NCI-H187 (cell line): ENCODE measurements at places on chromosomes 4 and X.

- no peak for DNase-seq
These were observed 404.6 kb upstream of the FAT1 start for GRCh38 chr4:187128222-187128621.

DNA sequence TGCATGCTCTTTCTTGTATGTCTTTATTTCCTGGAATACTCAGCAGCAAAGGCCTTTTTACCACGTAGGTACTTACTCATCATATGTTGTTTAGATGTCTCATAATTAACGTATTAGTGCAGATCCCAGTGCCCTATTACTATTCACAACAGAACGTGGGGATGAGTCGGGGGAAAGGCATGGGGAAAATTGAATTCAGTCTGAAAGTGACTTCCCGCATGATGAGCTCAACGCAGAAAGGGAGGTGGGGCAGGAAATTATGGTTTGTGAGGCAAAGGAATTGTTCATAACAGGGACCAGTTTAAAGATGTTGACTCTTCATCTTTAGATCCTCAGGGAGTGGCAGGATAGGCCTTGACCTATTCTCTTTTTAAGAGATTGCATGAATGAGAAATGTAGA is 2.0 kb upstream of the TMPRSS11D start:
- DNase-seq = no peak

GRCh38 chr4:81392164-81392563 is 79.5 kb downstream of the RASGEF1B start:
- no peak for DNase-seq

- no peak for DNase-seq
These were observed 236.6 kb upstream of the ANKRD50 start for GRCh38 chr4:124948976-124949597.

DNA sequence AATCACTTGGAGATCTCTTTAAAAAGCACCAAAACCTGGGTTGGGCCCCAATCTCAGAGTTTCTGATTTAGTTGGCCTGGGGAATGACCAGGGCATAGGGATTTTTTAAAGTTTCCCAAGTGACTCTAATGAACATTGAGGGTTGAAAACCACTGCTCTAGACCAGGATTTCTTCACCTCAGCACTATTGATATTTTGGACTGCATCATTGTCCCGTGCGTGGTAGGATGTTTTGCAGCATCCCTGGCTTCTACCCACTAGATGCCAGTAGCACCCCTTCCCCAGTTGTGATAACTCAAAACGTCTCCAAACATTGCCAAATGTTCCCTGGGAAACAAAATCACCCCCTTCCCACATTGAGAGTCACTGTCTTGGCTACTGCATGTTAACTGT is 61.8 kb downstream of the ATXN3L start:
- no peak for DNase-seq

DNA sequence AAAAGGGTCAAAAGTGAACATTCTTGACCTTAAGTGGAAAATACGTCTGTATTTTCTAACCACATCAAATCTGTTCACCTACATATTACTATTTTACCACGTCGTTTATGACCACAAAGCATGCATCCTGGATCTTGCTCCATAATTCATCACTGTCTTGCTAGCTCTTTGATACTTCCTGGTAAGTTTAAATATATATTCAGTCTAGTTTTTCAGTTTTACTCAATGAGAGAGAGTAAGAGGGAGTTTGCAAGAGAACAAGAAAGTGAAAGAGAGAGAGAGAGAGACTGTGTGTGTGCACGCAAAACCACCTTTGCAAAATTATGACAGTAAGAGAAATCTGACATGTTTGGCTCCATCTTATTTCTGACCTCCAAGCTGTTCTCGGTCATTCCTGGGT is 173.7 kb upstream of the GALNTL6 start:
- DNase-seq = no peak

DNA sequence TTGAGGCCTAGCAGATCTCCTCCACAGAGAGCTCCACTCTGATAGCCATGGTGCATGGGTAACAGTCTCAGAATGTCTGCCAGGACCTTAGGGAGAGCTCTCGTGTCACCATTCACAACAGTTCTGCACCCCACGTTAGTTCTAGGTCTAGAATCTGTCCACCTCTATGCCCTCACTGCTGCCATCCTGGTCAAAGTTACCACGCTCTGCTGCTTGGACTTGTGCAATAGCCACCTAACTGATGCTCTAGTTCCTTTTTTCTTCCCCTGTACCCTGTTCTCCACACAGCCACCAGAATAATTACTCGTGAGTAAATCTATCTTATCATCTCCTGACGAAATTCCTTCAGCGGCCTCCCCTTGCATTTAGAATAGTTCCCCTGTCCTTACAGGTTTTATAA is 268.8 kb upstream of the GATB start:
- no peak for DNase-seq

- no peak for DNase-seq
These were observed 38.4 kb upstream of the ARHGEF6 start for GRCh38 chrX:136819031-136819703.

DNA sequence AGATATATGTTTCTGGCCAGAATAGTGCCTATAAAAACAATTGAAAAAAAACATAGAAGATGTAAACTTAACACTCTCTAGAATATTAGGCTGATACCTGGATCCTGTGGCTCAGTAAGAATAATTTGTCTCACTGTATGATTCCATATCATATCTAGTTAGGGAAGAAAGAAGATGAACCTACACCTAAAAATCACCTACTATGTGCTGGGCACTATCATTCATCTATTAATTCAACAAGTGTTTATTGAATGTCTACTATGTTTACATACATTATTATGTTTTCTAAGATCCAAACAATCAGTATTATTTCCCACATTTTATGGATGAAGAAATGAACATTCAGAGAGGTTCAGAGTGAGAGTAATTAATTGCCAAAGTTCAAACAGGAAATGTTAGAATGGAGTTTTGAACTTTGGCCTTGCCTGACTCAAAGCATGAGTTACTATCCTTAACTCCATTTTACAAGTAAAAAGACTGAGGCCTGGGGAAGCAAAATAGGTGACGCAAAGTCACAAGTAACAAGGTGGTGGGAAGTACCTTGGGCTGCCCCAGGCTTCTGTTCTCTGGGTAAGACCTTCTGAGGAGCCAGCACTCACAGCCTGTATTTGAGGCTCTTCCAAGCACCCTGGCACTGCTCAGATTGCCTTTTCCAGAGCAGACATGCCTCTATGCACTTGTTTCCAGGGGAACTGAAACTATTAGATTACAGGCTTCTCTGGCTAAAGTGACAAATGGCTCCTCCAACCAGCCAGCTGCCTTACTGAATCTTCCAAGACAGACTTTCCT is 111.1 kb upstream of the ACSL4 start:
- no peak for DNase-seq

DNA sequence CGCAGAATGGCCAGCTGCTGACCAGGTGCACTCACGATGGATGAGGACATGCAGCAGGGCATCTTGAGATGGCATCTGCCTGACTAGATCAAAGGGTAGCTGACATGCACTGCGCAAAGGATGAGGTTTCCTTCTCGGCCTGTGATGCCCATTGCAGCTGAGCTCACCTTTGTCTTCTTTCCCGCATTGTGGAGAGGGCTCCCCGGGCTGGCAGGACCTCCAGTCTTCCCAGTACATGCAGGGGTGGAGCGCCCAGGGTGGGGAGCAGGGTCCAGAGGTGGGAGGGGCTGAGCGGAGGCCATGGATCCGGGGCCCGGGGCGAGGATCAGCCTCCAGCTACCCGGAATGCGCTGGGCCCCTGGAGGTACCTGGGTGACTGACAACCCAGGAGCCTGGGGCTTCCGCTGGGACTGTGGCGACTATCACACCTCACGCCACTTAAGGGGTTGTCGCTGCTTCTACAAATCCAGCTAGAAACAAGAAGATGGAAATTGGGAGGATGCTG is 12.0 kb downstream of the TREX2 start:
- DNase-seq = no peak

GRCh38 chr4:95500361-95500760 is 48.4 kb downstream of the UNC5C start:
- DNase-seq = no peak

DNA sequence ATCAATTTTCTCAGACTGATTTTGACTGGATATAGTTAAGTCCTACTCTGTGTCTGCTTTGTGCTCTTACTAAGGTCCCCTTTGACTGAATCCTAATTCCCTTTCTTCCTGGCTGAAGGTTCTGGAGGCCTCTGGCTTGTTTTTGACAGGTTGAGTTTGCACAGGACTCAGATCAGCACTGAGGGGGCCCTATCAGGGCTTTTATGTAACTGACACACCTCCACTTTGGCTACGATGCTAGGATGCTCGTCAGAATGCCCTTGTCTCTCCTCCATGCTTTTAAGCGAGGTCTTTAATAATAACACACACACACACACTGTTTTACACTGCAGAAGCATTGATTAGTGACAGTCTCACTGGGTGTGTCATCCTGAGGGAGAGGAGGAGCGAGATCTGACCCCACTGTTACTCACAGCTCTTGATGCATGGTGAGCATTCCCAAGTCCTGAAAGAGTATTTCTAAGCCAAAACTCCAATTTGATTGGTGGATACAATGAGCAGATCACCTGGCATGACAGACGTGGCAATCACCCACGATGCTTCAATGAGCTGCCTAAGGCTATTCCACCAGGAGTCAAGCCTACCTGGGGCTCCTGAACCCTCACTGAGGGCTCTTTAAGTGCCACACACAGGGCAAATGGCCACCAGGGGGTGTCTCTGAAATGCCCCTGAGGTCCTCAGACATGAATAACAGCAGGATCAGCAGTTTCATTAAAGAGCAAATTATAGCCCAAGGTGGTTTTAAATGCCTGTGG is 130.4 kb upstream of the CPEB2 start:
- DNase-seq = no peak

DNA sequence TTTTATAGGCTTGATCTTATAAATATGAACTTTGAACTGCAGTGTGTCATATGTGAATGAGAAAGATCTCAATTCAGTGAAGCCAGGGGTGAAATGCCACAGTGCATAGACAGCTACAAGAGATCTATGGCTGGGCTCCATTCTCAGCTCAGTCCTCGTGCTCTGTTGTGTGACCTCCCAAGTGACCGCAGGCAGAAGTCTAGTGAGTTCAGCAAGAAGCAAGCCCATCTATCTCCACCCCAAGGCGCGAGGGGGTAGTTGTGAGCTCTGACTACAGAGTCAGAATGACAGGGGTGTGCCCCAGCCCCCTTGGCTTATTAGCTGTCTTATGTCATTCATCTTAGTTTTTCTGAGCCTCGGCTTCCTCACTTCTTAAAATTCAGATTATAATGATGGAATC is 378.3 kb downstream of the FBXW7 start:
- DNase-seq = no peak

GRCh38 chrX:11663875-11664210 is 1.9 kb downstream of the ARHGAP6 start:
- DNase-seq = no peak

- no peak for DNase-seq
These were observed 63.6 kb upstream of the TSPAN5 start for GRCh38 chr4:98722000-98722399.

- no peak for DNase-seq
These were observed 124.0 kb upstream of the CLNK start for GRCh38 chr4:10808591-10808990.

- DNase-seq = no peak
These were observed 53.9 kb upstream of the PDLIM3 start for GRCh38 chr4:185589067-185589836.

- DNase-seq = no peak
These were observed 1776.3 kb downstream of the STIM2 start for GRCh38 chr4:28636971-28637370.

DNA sequence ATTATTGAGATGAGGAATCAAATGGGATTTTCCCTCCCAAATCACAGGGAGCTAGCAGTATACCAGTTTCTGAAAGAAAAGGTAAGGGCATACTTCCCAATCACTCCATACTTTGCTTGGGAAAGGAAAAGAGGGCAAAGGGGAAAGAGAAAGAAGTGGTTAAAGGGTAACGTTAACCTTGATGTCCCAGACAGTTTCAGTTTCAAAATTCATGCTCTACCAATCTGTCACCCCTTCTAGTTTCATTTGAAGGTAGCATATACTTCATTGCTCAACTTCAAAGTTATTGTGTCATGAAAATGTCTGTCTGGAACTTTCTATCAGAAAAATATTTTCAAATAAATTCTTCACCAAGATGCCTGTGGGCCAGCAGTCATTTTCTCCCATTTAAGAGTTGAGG is 16.0 kb downstream of the TNMD start:
- DNase-seq = no peak

GRCh38 chrX:113675278-113675677 is 834.6 kb upstream of the AMOT start:
- no peak for DNase-seq

DNA sequence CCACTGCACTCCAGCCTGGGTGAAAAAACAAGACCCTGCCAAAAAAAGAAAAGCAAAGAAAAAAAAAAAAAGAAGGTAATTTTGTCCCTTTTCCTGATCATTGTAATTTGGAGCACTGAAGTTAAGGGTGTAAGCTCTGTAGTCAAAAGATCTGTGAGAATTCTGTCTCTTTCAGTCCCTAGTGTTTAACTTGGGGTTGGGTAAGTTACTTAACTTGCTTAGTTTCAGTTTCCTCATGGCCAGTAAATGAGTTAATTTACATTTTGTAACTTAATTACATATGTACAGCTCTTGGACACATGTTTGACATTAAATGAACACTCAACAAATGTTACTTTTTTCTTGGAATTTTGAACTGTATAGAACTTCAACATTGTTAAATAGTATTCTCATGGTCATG is 10.9 kb upstream of the UBE2K start:
- DNase-seq = no peak

- no peak for DNase-seq
These were observed 26.7 kb downstream of the ANKRD50 start for GRCh38 chr4:124685851-124686250.

DNA sequence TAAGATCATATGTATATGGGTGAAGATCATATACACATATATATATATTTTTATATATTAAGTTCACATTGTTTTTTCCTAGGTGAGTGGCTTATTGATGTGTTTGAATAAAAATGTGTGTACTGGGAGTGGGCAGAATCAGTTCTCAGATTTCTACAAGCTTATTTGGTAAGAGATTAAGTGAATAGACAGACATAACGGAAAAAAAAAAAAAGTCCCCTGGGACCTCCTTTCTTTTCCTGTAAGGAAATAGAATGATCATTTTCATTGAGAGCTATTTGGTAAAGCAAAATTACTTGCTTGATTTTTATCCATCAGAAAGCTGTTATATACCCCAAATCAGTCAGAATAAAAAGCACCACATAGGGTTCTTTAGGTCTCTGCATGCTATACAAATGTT is 597.7 kb downstream of the PCDH18 start:
- DNase-seq = no peak

- no peak for DNase-seq
These were observed 7.6 kb upstream of the UNC5C start for GRCh38 chr4:95556207-95556859.
